EH (cell line): ENCODE measurements at places on chromosomes 11 and 22.

DNA sequence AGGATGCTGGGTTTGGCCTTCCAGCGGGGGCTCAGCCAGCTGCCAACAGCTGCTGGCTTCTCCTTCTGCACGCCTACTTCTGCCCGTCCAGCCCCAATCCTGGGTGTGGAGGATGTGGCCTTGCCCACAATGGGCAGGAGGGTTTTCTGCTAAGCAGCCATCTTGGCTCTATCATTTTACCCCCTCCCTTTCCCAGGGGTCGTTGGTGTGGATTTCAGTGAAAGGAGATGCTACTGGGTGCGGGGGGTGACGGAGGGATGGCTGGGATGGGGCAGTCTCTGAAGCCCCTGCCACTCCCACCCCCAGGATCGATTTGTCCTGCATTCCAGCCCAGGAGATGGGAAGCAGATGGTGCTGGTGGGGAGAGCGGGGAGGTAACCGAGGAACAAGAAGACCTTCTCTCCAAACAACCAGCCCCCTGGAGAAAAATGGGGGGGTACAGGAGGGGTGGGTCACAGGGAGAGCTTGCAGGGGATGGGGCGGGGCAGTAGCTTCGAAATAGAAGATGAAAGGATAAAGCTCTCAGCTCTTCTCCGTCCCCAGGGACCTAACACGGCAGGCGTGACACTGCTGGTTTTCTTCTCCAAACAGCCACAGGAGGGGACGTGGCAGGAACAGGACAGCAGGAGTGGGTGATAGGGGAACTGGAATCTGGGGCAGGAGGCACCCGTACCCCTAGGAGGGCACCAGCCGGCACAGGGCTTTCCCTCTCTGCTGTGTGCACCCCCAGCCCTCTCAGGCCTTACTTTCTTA is 68.9 kb downstream of the NECTIN1 start:
- DNase-seq = no peak

DNA sequence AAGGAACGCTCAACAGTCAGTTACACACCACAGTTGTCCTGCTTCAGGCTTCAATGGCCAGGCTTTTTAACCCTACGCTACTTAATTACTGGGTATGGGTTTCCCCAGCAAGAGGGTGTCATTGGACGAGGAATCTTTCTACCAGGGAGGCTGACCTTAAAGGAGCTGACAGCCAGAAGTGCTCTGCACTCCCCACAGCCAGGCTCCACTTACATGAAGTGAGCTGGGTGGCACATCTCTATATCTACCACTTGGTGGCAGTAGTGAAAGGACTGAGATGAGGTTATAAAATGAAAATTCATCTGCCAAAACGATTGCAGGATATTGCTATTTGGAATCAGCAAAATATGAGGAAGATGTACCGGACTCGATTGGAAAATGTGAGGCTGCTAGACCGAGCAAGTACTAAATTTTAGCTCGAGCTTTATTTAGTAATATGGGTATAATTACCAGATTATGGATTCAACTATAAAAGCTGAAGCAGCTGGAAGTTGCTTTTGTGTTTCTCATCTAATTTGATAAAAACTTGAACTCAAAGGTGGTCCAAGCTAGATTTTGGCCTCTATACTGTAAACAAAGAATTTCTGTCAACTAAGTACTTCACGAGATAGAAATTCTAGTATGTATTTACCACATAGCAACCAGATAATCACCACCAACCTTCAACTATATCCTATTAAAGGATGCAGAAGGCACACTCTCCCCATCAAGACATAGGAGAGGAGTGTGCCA is 53.9 kb upstream of the CEP126 start:
- DNase-seq = peak; percentile 75

DNA sequence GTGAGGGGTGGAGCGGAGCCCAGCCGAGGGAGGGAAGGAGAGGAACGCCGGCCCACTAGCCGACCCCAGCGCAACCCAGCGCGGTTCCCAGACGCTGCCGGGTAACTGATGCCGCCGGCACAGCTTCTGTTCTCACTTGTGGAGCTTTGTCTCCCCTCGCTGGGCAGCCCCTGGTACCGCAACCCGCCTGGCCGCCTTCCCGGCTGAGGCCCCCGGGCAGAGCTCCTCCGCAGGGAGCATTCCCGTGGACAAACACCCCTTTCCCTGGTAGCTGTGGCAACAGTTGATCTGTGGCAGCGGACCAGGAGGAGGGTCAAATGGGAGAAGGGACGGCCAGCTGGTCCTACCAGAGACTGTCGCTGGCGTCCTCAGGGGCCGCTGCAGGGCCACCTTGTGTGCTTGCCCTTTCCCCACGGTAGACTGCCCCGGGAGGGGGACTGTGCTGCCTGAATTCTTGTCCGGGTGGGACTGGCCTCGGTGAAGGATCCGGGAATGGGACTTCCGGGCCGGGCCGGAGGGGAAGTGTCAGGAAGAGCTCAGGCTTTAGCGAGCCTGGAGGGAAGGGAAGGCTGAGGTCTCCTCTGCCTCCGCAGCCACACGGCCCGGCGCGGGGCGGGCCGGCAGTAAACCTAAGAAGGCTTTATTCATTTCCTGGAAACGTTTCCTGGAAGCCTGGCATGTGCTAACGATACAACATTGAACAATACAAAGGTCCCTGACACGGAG is 468.0 kb downstream of the OPCML start:
- DNase-seq = peak; percentile 75

- DNase-seq = no peak
Observed at GRCh38 chr22:30568137-30568805, 6.2 kb downstream of the GAL3ST1 start.

DNA sequence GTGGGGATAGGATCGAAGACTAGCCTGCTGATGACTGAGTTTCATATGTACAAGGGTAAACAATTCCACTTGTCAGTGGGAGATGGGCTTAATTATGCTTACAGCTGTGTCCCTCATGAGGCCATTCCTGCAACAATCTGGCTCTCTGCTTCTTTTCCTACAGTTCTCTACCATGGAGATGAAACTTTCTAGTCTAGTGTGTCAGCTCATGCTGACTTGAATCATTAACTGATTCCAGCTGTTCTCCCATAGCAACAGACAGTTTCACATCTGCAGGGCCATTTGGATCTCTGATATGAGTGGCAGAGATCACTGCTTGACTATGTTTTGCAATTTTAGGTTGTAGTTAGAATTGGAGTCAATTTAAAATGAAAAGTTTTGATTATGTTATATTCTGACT is 1251.7 kb upstream of the RAG2 start:
- peak; percentile 1 for DNase-seq

GRCh38 chr11:129035244-129035643 is 92.6 kb upstream of the TP53AIP1 start:
- no peak for DNase-seq

DNA sequence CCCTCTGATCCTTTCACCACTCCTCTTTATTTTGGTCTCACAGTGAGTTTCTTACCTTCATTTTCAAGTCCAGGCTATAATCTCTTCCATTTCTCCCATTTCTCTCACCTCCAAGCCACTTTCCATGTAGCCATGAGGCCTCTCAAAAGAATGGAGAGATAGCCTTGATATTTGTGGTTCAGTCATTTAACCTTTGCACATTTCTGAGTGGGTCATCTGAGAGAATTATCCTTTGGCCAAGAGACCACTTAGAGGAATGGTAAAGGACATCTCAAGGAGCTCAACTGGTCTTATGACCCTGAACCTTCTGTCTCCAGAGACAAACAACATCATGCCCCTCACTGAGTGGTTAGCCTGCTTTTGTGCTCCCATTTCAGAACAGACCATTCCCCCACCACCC is 121.1 kb downstream of the KIRREL3 start:
- DNase-seq = peak; percentile 80

DNA sequence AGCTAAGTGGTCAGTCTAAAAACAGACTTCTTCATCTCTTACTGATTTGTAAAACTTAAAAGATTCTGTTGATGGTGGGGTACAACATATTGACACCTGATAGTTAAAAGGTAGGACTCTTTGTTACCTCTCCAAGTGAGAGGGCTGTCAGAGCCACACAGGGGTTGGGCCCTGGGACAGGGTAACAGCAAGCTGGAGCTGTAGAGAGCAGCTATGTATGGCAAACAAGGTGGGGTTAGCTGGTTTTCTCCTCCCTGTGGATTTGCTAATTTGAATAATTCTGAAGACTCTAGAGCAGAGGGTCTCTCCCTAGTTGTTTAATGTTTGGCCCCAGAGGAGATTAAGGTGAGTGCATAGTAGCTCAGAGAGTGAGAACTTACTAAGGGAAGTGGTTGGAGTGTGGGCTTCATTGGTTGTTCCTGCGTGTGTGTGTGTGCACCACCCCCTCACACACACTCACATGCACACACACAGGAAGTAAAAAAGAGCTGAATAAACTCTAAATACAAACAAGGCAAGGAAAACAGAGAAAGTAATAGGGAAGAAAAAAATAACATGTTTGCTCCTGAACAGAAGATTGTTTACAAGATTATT is 9.2 kb upstream of the GAS2 start:
- DNase-seq = no peak

DNA sequence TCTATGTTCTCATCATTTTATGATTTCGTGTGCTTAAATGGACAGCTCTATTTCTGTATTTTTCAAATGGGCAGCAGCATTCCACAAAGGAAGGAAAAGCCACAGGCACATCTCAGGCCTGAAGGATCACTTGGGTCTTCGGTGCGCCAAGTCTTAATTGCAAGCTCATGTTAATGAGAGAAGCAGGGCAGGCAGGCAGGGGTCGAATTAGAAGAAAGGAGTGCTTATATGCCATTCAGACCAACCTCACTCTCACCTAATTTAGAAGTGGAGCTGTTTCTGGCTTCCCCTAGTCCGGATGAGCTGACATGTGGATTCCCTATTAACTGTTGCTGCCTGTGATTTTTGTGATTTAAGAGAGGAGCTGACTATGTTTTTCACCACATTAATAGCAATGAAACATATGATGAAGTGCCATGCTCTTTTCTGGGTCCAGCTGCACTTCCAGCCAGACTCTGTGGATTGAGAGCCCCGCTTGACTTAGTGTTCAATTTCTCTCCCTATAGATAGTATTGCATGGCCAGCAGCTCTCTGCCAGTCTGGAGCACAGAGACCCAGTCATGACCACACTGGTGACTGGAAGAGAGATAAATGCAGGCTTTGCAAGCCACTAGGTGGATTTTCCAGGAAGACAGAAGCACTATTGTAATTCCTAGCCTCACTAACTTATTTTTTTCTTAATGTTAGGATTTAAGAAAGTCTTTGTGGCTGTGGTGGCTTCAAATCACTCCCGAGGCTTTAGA is 373.9 kb upstream of the FAT3 start:
- no peak for DNase-seq

GRCh38 chr11:63262547-63262946 is 19.1 kb upstream of the SLC22A25 start:
- no peak for DNase-seq

- DNase-seq = peak; percentile 41
Observed at GRCh38 chr22:41361716-41362310, 19.9 kb upstream of the TEF start.

- DNase-seq = peak; percentile 85
Observed at GRCh38 chr11:96045622-96046456, 121.9 kb upstream of the MTMR2 start.

DNA sequence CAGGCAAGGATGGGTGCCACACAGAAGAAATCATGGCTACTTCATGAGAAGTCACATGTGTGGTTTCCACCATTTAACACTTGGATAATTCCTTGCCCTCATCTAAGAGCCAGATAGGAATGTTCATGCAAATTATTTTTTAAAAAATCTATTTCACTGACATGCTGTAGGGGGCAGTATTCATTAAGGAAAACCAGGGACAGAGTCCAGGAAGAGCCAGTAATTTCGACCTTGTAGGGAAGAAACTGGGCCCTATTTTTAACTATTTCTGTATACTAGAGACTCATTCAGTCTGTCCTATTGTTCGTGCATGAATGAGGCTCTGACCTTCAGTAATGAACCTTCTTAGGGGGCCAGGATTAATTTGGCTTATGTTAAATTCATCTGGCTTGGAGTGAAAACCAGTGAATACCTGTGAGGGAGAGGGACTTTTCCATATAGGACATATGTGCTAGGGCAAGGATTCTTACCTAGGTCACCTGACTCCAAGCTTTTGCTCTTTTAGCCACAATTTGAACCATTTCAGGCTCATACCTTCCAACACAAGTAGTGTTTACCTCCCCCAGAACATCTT is 192.7 kb downstream of the NAV2 start:
- peak; percentile 74 for DNase-seq

DNA sequence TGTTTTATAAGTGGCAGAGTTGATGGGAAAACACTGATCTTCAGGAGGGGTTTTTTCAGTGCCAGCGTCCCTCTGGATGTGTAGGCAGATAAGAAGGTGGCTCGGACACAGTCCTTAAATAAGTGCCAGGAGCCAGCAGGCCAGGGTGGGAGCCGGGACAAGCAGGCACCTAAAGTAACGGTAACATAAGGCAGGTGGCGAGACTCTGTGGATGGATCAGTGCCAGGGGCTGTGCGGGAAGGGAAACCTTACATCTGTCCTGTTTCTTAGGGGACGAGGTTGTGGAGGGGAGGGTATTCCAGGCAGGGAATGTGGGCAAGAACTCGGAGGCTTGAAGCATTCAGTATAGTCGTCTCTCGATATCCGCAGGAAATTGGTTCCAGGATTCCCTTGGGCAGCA is 15.9 kb downstream of the BCR start:
- no peak for DNase-seq

GRCh38 chr11:14423633-14424032 is 64.7 kb upstream of the RRAS2 start:
- peak; percentile 85 for DNase-seq

- DNase-seq = no peak
Observed at GRCh38 chr22:46251266-46251665, 1.2 kb upstream of the CDPF1 start.

- no peak for DNase-seq
Observed at GRCh38 chr11:30351061-30351460, 28.2 kb downstream of the ARL14EP start.

DNA sequence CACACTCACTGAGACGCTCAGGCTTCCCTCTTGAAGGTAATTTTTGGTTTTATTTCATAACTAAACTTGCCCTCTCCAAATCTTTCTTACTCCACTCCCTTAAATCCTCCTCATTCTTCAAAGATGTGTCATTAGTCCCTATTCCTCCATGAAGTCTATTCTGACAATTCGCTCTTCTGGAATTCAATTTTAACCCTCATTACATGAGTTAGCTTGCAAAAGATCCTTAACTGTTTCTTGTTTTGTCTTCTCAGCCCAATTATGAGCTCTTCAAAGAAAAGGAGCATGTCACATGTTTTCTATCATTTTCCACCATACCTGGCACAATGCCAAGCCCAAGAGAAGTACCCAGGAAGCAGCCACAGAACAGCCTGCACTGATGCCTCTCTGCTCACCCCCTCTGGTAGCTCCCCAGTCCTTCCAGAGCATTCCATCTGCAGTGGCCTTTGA is 13.0 kb downstream of the GALNT18 start:
- DNase-seq = peak; percentile 57
